NCI-H510A (cell line): ENCODE measurements at places on chromosomes 3 and 15.

- DNase-seq: no peak
Measured at GRCh38 chr3:141544697-141545096, 57.9 kb downstream of the RASA2 start.

DNA sequence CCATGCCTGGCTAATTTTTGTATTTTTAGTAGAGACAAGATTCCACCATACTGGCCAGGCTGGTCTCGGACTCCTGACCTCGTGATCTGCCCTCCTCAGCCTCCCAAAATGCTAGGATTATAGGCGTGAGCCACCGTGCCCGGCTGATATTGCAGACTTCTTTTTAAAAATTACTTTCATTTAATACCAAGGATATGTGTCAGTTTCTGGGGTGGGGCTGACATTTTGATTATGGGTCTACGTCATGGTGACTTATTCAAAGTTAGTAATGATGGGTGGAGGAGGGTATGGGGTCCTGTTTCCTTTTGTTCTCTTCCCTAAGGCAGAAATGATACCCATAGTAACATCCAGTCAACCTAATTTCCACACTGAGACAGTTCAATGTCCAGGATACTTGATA, 34.7 kb downstream of the GBE1 start:
- DNase-seq: no peak

DNA sequence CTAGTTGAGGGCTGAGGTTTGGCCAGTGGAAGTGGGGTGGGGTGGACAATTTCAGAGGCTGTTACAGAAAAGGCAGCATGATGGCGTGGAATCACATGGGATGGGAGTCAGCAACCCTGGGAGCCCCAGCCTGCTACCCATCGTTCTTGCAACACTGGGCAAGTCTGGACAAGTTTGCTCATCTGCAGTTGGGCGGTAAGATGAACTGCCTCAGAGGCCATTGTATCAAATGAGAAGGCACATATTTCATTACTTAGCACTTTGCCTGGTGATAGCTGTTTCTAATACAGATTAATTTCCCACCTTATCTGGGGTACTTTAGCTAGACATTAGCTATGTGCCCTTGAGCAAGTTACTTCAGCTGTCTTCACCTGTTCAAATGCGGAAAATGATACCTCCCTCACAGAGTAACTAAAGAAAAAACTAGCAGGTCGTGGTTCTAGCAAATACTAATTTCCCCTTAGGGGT, 248.9 kb downstream of the THSD4 start:
- no peak for DNase-seq

DNA sequence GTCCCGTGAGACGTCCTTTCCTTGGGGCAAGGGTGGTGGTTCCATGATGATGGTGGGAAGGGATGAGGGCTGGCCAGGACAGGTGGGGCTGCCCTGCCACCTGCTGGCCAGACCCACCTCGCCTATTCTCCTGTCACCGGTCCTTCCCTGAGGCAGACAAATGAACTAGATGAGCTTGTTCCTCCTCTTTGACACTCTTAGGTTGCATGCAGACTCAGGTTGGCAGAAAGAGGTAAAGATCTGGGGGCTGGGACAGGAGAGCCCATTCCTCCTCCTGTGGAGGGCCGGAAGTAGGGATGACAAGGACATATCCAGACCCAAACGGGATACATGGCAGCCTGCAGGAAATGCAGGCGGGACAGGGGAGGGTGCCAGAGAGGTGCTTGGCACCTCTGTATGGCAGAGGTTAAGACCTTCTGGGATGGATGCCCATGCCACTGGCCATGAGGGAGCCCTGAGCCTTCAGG, 38.6 kb downstream of the ACSBG1 start:
- no peak for DNase-seq

DNA sequence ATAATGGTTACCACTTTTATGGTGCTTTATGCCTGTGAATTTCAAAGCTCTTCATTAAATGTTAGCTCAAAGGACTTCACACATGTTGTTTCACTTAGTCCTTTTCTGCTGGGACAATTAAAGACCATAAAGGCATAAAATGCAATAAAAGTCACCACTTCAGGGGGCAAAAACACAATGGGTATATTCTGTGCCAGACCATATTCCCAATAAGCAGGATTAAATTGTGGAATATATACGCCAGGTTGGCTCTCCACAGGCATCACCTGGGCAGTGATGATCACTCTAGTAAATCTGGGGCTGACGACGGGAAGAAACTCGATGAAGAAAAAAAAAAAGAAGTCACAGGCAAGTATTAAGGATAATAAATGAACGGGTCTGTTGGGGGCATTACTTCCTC, 370.2 kb upstream of the CNTN4 start:
- no peak for DNase-seq
